Hippocampal formation (tissue), 2 donors: ENCODE measurements at places on chromosomes 3 and 15.

DNA sequence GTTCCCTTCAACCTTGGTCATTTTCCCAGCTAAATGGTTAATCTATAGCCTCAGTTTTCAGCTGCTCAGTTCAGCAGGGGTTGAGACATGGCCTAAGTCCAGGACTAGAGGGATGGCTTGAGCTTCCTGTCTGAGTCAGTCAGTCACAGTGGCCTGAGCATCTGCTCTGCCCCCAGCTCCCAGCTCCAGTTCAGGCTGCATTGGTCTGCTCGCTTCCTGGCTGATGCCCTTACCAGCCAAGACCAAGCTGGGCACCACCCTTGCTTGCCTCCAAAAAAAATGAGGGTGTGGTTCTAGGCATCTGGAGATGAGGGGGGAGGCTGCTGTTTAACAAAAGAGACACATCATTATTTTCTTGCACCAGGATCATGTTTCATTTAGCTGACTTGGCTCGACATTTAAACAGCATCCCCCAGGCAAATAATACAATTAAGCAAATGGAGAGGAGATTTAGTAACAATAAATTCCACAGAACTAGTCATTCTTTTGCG is 70.7 kb downstream of the WNT5A start:
- no peak for DNase-seq

DNA sequence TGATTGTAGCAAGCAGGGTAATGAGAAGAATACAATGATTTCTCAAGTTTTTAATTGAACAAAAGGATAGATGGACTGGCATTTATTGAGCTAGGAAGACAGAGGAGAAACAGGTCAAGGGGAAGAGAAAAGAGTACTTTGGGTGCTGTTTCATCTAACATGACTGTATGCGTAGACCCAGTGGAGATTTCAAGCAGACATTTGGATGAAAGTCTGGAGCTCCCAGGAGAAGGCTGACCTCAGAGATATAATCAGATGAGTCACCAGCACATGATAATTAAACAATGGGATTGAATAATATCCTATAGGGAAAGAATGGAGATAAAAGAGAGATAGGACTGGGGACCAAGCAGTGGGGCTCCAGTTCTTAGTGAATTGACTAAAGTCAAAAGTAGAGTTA is 194.9 kb downstream of the ARRDC4 start:
- no peak for DNase-seq

- no peak for DNase-seq
Observed at GRCh38 chr3:67495751-67496150, 158.7 kb downstream of the SUCLG2 start.

DNA sequence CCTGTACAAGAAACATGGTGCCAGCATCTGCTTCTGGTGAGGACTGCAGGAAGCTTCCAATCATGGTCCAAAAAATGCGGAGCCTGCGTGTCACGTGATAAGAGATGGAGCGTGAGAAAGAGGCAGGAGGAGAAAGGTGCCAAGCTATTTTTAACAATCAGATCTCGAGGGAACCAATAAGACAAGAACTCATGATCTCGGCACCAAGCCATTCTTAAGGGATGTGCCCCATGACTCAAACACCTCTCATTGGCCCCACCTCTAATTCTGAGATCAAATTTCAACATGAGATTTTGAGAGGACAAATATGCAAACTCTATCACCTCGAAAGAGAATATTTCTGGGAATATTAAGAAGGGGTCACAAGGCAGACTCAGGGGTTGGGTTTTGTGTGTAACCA is 107.2 kb downstream of the PYDC2 start:
- no peak for DNase-seq

GRCh38 chr3:188649521-188649920 is 495.6 kb downstream of the LPP start:
- DNase-seq, result no peak

DNA sequence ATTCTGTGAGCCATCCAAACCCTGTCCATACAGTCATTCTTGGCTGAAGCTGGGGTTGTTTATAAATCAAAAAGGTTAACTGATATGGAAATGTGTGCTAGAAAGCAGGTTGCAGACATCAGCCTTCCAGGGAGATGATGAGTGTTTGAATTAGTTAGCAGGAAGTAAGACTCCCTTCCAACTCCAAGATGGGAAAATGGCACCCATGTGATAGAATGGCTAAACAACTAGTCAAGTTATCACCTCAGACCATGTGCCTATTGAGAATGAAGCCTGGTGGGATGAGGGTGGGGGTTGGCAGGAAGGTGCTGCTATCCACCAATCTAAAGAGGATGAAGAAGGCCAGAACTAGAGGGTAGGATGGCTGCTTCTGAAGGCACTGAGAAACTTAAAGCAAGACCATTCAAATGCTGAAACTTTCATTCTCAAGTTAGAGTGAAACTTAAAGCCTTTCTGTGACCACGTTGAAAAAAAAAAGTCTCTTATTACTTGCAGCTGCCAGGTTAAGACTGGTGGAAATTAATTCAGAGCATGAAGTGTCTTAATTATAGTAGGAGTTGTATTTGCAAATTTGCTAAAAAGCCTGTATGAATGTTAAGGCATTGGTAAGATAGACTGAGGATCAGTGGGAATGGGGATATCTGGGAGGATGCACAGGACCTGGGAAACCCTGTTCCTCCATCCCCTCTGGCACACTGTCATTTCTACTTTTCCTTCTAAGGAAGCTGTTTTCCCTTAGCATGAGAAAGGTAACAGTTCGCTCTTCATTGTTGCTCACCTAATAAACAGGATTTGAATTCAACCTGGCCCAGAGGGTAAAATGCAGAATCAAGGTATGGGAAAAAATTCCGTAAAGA is 36.8 kb downstream of the CCR3 start:
- DNase-seq, result no peak

- DNase-seq, result no peak
Observed at GRCh38 chr3:189927975-189928895, 192.5 kb downstream of the P3H2 start.

GRCh38 chr3:10376353-10376752 is 55.4 kb upstream of the SEC13 start:
- no peak for DNase-seq

GRCh38 chr3:106341586-106342162 is 472.9 kb upstream of the CBLB start:
- no peak for DNase-seq

DNA sequence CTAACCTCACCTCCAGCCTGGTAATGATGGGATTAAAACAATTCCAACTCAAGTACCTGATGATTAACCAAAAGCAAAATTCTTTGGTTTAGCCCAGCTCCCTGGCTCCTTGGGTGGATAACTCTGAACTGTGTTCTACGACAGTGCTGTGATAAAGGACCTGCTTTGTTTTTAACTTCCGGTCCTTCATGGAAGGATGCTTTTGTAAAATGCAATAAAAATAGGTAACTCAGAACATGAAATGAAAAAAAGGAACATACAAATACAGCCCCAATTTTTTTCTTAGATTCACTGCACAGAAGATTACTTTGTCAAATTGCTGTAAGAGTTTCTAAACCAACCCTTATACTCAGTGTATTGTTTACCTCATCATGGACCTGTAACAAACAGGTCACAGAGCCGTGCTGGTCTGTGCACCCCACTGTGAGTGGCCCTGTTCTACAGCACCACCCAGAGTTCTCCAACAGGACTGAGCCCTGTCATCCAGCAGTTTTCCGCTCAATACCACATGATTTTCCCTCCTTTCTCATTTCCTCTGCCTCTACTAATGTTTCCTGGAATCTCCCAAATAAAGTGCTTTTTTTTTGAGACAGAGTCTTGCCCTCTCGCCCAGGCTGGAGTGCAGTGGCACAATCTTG is 4.9 kb upstream of the PCYT1A start:
- DNase-seq, result no peak

GRCh38 chr15:90232941-90233386 is 777 bp downstream of the CIB1 start:
- DNase-seq, result no peak

GRCh38 chr3:69250014-69250413 is 127.6 kb upstream of the LMOD3 start:
- DNase-seq, result peak; percentile 57

DNA sequence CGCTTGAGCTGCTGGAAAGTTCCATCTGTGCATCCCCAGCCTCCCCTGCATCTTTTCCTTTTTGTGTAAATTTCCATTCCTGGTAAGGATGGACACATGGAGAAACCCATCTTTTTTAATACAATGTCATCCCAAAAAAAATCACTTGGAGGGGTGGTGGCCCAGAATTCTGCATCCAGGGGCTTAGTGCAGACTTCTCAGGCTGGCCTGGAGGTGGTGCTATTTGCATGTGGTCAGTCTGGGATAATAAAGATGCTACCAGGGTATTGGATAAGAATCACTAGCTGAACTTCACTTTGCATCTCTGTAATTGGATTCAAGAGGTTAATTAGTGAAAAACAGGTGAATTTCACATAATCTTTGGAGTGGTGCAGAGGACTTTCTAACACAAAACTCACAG is 1.8 kb upstream of the ZSCAN2 start:
- peak; percentile 66 for DNase-seq

DNA sequence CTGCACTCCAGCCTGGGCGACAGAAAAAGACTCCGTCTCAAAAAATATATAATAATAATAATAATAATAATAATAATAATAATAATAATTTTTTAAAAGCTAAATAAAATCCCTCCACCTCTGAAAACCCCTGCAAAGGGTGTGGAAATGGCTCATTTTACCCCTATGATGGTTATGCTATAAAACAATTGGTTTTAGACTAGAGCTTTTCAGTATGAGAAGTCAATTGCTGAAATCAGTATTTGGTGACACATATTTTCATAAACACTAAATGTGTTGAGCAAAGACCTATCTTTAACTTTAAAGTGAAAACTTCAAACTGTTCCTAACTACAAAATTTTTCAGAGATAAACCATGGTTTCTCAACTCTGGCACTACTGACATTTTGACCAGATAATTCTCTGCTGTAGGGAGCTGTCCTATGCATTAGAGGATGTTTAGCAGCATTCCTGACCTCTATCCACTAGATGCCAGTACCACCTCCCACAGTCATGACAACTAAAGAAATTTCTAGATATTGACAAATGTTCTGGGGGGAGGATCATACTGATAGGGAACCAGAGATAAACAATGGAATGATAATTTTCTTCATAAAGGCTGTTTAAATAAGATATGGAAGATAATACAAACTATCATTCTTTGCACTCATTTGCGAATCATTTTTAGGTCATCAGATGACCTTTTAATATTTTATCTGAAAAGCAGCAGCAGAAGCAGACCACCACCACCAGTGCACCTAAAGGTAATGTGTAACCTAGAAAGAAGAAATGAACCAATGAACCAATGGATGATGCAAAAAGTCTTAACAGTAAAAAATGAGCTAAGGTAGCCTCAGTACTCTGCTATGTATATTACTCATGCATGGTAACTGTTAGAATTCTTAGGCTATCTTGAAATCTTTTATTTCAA is 13.8 kb downstream of the PTPN9 start:
- DNase-seq, result no peak

- no peak for DNase-seq
Observed at GRCh38 chr15:32819448-32819847, 101.6 kb downstream of the GREM1 start.

DNA sequence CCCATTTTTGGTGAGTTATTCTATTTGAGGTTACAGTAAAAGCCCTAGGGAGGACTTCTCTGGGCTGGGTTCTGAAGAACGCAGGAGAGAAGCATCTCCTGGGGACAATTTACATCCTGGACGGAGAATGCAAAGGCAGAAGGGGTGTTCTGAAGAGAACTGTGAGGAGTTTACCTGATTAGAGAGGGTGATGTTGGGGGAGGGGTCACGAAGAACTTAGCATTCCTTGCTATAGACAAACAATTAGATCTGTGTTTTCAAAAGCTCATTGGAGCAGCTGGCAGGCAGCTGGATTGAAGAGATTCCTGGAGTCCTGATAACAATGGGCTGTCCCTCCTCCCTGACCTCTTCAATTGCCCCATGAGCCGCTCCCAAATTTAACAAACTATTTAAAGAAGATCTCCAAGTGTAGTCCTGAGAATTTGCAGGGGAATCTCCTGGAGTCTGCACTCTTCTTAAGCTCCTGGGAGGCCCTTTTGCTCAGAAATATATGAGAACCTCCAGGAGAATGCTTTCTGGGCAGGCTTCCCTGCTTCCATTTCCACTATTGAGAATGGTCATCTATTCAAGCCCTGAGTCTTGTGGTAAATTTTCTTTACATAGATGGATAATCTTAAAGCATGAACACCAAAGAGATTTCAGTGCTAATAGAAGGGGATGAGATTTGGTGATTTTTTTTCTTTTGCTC is 55.3 kb downstream of the ARHGAP31 start:
- DNase-seq, result no peak

GRCh38 chr3:59143447-59143846 is 93.6 kb upstream of the CFAP20DC start:
- no peak for DNase-seq

- no peak for DNase-seq
Observed at GRCh38 chr3:72018343-72018984, 233.5 kb upstream of the PROK2 start.

DNA sequence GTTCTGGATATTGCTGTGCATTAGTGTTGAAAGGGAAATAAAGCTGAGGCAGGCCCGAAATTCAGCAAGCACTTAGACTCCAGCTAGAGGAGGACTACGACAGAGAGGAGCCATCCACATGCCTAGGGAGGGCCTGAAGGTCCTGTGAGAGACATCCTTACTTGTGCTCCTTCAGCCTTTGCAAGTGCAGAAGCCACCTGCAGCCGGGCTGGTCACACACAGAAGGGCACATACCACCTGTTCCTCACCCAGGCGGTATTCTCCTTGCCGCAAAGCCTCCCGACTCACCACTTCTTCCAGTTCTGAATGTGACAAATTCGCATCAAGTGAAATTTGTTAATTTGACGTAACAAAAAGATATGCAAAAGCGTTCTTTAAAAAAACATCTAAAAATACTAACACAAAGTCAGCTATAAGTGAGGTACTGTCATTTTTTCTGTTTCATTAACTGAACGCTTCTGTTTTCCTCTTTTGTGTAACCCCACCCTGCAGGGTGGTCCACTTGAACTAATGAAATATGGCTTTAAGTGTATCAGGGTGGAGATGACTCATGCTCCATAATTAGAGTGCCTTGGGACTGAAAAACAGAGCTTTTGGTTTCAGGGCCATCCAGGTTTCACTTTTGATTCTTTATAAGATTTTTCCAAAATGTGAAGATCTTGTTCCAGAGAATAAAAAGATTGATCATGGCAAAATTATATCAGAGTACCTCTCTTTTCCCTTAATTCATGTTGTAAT is 467.9 kb upstream of the ATP11B start:
- DNase-seq, result no peak

DNA sequence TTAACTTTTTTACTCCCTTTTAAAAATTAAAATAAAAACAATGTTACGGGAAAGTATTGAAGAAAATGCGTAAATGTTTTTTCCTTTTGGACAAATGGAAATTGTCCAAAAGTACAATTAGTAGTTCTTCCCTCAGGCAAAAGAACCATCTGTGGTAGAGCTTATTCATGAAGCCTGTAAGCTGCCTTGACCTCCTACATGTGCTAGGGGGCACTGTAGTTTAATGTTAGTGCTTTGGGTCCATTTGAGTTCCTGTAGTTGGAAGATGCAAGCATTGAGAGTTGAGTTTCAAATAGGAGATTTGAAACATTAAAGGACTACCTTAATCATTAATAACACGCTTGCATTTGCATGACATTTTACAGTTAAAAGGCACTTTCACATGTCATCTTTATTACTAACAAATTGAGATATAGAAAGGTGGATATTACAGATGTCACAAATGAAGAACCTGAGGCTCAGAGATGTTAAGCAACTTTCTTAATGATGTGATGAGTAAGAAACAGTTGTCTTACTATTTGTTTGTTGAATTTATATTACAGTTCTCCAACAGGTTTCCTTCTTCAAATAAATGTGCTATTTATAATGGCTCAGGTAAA is 1.8 kb upstream of the ZNF385D start:
- peak; percentile 62 for DNase-seq

- no peak for DNase-seq
Observed at GRCh38 chr3:10888518-10889090, 72.6 kb downstream of the SLC6A11 start.

- DNase-seq, result no peak
Observed at GRCh38 chr3:102124282-102124681, 275.0 kb downstream of the NFKBIZ start.
